ENCODE measurements at places on chromosomes 7 and 10.

DNA sequence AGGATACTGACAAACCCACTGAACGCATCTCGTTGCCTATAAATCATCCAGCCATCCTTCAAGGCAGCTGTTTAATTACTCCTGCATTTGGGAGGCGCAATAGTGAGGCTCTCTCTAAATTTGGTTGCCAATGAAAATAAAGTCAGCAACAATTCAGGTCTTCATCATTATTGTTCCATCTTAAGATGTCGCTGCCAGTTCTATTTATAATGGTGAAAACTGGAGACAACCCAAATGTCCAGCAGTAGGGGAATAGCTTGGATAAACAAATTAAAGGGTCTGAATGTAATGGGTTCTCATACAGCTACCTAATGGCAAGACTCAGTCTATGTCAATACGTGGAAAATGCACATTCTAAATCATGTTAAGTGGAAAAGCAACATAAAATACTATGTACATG, 120.1 kb upstream of the PLXNA4 start:
- no peak for DNase-seq

DNA sequence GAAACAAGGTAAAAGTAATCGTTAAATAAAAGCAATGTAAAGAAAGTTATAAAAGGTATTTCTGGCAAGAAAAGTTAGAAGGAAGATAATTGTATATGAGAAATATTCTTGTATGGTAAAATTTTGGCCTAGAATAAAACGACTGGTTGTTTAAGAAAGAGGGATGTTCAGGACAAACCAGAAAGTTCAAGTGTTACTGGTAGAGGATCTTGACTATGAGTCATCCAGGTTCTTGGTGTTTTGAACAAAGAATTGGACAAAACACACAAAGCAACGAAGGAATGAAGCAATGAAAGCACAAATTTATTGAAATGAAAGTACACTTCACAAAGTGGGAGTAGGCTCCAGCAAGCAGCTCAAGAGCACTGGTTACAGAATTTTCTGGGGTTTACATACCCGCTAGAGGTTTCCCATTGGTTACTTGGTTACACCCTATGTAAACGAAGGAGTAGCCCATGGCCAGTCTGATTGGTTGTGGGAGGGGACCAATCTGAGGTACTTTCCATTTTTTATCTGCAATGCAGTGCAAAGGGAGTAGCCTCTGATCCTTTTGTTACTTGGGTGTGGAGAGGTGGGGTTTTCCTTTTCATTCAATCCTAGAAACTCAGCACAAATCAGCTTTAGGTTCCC, 22.4 kb upstream of the GARS1 start:
- no peak for DNase-seq

DNA sequence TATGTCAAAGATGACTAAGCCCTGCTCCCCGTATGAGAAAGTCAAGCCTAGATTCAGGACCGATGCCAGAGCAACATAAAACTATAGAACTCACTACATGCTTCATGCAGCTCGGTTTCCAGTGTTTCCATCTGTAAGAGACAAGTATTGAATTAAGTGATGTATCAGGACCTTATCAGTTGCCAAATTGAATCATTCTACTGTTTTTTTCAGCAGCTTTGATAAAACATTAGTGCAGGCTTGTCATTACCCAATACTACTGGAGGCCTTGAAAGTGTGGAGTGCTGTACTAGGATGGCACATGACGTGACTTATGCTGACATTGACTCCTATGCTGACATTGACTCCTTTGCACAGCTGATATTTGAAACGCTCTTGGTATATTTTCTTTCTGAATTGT, 10.8 kb upstream of the NRP1 start:
- no peak for DNase-seq

DNA sequence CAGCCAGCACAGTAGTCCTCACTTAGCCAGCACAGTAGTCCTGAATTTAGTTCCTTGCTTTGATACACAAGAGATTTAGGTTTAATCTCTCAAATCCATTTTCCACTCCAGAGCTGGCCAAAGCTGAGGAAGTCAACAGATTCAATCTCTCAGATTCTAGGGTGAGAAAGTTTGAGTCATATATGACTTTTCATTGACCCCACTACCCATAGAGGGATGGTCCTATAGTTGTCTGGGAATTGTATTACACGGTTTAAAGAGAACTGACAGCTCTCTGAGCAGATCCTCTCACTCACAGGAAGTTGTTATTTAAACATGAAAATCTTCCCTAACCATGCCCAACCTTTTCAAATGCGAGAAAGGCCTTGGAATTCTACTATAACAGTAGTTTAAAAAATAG, 641.8 kb upstream of the SEMA3D start:
- no peak for DNase-seq

GRCh38 chr7:4823441-4824119, 38.2 kb downstream of the PAPOLB start:
- no peak for DNase-seq

DNA sequence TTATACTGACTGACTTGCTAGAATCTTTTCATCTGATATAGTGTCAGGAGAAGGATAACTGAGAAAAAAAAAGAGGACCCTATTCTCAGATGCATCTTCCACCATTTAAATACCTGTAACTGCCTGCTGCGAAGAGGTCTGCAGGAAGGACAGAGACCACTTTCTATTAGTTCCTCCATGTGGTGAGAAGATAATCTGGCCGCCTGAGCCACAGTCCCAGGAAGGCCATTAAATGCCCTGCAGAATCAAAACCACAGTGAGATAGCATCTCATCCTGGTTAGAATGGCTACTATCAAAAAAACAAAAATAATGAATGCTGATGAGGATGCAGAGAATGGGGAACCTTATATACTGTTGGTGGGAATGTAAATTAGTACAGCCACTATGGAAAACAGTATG, 19.9 kb upstream of the IFIT1B start:
- DNase-seq, result no peak

DNA sequence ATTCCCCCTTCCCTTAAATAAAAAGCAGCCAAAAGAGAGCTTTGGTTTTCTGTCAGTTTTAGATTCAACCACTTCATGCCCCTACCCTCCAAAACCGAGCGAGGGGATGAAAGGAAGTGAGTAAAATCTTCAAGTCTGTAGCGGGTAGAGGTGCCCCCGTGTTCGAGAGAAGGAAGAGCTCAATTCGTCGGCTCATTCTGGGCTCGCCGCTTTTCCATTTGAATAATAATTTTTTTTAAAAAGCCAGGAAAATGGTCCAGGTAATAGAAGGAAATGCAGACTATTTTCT, 436.2 kb upstream of the GALNT17 start:
- DNase-seq, result no peak

GRCh38 chr7:30938435-30939316, 25.1 kb upstream of the GHRHR start:
- peak; percentile 95 for DNase-seq

- DNase-seq, result no peak
Measured at GRCh38 chr7:534075-534474, 14.4 kb upstream of the PDGFA start.

DNA sequence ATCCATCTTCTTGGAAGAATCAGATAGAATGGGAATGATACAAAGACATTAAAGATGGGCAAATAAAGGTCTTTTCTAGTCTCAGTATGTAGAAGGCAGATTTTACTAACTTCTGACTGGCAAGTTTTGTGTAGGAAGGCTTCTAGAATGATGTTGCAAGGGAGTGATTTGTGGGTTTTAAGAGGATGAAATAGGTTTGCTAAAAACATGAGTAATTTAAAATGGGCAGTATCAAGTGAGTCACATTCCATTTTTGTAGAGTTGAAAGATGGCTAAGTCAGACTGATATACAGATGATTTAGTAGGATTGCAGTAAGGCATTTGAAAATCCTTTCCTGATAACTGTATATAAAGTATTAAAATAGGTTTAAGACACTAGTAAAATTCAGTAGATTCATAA, 777.4 kb downstream of the SORCS1 start:
- no peak for DNase-seq

- DNase-seq, result no peak
Measured at GRCh38 chr10:79295563-79295962, 51.7 kb upstream of the PPIF start.

DNA sequence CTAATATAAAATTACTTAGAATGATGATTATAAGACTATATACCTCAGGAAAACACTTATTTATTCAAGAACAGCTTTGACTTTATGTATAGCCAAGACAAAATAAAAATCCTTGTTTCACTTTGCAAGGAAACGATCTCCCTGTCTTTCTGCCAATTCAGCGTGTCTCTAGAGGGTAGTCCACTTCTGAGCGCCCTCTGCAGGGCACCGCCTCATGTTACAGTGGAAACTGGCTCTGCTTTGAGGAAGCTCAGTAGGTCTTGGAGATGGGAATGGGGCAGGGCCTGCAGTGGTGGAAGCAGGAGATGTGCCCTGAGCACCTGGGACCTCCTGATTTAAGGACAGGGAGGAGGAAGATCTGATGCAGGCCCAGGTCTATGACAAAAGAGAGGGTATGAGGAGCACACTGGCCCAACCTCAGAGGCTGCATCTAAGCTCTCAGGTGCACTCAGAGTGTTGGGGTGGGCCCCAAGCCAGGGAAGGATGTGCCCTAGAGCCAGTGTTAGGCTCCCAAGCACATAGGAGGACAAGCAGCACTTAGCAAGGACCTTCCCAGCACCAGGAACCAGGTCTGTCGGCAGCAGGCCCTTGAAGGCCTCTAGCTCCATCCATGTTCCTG, 481.0 kb downstream of the TNS3 start:
- peak; percentile 45 for DNase-seq

GRCh38 chr10:97210543-97210960, 24.8 kb upstream of the SLIT1 start:
- DNase-seq, result peak; percentile 86
